Neuronal stem cell (in vitro differentiated cells): ENCODE measurements at places on chromosomes 11 and 22.

GRCh38 chr11:11931461-11932055 is 76.9 kb downstream of the DKK3 start:
- DNase-seq: peak; percentile 14

DNA sequence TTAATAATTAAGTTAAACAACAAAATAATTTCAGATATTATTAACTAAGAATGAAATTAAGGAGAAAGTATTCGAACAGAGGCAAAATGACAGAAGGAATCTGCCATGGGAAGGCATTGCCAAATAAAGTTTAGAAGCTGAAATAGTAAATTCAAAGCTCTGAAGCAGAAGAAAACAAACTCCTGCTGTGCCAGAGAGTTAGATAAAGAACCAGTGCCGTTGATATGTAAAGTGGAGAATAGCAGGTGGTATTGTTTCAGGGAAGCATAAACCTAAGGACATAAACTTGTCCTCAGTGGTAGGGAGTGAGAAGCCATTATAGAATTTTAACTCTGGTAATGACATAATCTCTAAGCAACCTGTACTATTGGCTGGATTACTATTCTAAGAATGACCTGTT is 2.7 kb upstream of the HBG2 start:
- DNase-seq: no peak

- no peak for DNase-seq
Observed at GRCh38 chr11:106714199-106714598, 304.1 kb downstream of the GUCY1A2 start.

DNA sequence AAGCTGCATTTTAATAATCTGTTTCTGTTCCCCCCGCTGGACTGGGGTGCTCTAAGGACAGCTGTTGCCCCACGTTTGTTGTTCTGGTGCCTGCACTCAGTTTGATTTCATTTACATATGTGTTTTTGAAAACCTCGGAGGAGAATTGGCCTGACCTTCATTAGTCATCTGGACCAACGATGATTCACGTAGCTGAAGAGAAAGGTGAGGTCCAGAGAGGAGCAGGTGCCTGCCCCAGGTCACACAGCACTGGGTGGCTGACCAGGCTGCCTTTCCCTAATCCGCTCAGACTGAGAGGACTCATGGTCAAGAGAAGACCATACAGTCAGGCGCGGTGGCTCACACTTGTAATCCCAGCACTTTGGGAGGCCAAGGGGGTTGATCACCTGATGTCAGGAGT is 3.8 kb downstream of the CSDC2 start:
- no peak for DNase-seq

GRCh38 chr11:6703247-6704063 is 20.3 kb upstream of the MRPL17 start:
- peak; percentile 27 for DNase-seq

DNA sequence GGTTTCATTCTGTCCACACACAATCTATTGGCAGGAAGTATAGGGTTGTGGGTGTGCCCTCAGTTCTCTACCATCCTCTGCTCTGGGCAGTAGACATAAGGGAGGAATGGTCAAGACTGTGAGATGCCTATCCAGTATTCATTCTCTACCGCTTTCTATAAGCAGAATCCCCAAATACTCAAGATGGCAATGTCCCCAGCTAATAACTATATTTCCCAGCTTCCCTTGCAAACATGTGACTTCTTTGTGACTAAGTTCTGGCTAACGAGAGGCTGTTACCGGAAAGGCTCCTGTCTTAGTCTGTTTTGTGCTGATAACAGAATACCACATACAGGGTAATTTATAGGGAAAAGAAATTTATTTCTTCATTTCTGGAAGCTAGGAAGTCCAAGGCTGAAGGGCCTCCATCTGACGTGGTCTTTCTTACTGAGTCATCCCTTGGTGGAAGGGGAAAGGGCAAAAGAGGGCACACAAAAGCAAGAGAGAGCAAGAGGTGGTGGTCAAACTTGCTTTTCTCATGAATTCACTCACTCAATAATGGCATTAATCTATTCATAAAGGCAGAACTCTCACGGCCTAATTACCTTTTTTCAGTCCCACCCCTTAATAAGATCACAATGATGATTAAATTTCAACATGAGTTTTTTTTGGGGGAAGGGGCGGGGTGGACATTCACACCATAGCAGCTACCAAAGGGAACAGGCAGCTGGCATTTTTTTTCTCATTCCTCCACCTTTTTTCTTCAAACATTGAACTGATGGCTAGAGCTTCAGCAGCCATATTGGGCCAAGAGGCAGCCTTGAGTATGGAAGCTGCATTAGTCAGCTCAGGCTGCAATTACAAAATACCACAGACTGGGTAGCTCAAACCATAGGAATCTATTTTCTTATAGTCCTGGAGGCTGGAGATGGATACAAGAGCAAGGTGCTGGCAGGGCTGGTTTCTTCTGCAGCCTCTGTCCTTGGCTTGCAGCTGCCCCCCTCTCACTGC is 109.7 kb upstream of the OR9Q1 start:
- DNase-seq: no peak

DNA sequence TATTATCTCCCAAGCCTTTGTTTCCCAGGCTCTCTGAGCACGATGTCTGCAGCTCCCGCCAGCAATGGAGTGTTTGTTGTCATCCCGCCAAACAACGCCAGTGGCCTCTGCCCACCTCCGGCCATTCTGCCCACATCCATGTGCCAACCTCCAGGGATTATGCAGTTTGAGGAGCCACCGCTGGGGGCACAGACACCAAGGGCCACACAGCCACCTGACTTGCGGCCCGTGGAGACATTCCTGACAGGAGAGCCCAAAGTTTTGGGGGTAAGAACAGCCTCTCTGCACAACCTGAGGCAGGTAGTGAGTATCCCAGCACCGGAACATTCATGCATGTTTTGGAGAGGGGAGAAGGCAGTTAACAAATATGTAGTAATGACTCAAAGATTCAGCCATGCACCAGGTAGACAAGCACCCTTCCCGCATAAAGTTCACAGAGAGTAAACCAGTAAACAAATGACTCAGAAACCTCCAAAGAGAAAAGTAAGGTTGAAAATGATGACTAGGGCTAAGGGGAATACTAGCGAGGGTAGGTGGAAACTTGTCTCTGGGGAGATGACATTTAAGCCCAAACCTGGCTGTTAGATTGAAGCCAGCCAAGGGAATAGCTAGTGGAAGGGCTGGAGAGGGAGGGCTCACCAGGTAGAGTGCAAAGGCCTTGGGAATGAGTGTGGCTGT is 7.2 kb downstream of the MS4A15 start:
- no peak for DNase-seq

DNA sequence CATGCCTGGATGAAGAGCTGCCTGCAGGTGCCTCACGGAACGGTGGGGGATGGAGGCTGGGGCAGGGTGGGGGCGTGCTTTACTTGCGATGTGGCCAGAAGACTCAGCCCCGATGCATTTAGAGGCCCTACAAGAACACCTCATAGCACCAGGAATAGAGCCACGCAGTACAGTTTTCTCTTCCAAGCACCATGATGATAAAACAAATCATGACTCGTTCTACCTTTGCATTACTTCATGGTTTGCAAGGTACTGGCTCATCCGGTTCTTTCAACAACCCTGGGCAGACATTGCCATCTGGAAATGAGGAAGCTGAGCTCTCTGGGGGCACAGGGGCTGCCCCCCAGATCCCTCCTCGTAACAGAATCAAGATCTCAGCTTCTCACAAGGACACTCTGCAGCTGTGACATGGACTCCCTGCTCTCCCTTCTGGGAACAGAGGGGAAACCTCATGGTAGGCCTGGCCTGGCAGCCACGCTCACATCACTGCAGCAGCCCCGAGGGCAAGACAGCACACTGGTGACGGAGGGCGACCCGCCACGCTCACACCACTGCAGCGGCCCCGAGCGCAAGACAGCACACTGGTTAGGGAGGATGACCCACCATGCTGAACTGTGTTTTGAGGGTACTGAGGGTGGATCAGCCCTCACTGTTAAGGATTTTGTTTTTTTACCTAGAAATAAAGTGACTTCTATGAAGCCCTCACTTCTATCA is 46.9 kb downstream of the PHF21B start:
- no peak for DNase-seq

DNA sequence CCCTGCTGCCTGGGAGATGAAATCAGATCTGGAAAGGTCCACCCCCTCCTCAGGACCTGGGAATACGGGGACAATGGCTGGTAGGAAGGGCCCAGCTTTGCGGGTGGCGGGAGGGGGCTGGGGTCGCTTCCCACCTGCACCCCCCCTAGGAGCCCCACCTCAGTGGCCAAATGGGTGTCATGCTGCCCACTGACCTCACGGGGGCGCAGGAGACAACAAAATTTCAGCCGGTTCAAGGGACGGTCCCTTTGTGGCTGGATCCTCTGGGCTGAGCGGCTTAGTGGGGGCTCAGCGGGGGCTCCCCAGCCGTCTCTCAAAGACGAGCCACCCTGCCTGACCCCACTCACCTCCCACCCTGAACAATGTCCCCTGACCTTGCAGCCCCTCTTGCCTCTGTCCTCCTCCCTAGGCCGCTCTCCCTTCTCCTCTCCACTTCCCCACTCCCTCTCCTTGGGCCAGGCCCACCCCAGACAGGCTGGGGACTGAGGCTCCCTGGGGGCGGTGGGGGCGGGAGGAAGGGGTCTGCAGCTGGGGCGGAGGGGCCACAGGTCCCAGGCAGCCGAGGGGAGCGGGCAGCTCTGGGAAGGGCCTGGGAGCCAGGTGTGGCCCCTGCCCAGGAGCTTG is 39.3 kb upstream of the H19 start:
- no peak for DNase-seq

GRCh38 chr11:30356391-30356790 is 33.5 kb downstream of the ARL14EP start:
- DNase-seq: no peak

GRCh38 chr11:113475160-113475761 is at the start of gene DRD2:
Gene DRD2 (minus strand): TSS chr11:113475398. CDS start chr11:113424651, 50,747 bp downstream.
- peak; percentile 27 for DNase-seq

DNA sequence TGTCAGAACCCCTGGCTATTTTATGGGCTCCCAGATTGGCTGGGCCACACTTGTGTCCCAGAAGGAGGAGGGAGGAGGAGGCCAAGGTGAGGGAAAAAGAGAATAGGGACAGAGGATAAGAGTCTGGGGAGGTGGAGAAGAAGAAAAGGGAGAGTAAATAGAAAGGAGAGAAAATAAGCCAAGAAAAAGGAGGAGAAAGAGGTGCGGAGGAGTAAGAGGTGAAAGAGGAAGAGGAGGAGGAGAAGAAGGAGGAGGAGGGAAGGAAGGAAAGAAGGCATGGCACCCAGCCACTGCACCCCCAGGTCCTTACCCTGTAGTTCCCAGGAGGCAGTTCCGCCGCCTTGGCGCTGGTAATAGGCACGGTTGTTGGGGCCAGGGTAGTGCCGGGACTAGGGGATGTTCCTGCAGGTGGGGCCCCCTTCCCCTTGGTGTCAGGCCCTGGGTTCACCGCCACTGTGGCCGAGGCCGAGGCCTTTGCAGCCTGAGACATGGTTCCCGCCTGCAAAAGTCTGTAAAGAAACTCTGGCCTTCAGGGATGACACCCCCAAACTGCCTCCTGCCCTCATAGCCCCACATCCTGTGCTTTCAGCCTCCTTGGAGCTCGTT is 1.9 kb downstream of the CRYBB1 start:
- no peak for DNase-seq

GRCh38 chr11:103948187-103948763 is 88.2 kb upstream of the DDI1 start:
- DNase-seq: no peak

GRCh38 chr11:103086461-103086860 is 5.5 kb downstream of the DCUN1D5 start:
- DNase-seq: no peak

DNA sequence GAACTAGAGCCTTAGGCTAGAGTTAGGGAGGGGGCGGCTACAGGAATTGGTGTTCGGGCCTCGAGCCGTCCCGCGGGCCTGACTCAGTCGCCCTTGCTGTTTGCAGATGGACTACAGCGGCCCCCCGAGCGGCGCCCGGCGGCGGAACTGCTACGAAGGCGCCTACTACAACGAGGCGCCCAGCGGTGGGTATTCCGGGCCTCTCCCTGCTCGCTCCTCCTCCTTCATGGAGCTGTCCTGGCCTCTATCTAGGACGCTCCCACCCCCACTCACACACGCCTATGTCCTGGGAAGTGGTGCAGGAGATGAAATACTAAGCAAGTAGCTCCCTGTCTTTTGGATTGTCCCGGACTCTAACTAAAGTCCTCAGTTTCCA is 1.4 kb downstream of the MYOD1 start:
- DNase-seq: no peak

- DNase-seq: no peak
Observed at GRCh38 chr11:17379383-17380180, 8.9 kb downstream of the KCNJ11 start.

DNA sequence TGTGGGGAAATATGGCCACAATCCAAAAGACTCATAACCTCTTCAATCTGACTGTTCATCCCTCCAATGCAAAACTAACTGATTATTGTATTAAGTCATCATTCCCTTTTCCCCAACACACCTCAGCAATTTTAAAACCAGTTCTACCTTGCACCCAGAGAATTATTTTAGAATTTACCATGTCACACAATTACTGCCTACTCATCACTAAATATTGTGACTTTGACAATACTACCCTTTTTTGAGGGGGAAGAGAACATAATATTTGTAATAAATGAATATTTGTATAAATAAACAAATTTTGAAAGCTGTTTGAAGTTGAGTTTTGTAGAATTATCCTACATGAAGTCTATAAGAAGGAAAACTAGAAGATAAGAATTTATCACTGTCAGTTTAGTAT is 28.2 kb upstream of the CALCB start:
- no peak for DNase-seq

DNA sequence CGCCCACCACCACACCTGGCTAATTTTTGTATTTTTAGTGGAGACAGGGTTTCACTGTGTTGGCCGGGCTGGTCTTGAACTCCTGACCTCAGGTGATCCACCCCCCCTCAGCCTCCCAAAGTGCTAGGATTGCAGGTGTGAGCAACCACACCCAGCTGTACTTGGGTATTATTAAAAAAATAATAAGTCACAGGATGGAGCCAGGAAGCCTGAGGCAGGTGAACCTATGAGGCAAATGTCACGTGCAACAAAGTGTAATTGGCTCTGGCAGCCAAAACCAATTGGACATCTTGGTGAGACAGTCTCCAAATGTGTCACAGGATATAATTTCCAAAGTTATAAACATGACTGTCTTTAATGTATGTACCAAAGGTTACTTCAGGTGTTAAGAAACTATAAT is 24.0 kb upstream of the MALAT1 start:
- DNase-seq: no peak

GRCh38 chr22:45996241-45997076 is 19.5 kb upstream of the WNT7B start:
- DNase-seq: no peak

DNA sequence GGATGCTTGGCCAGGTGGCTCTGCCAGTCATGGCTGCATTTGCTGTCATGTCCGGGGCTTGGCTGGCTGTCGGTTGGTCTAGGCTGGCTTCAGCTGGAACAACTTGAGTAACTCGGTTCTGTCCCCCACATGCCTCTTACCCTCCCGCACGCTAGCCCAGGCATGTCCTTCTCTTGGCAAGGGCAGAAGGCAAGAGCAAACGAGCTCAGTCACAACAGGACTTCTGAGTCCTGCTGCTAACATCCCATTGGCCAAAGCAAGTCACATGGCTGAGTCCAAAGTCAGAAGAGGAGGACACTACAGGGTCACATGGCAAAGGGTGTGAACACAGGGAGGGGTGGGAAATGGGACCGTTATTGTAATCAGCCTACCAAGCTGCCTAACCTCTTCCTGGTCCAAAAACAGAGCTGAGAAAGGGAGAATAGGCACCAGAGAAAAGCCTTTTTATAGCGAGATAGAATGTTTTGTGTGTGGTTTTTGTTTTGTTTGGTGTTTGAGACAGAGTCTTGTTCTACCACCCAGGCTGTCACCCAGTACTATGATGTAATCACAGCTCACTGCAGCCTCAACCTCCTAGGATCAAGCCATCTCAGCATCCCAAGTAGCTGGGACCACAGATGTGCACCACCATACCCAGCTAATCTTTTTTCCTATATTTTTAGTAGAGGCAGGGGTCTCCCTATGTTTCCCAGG is 81.9 kb downstream of the MN1 start:
- DNase-seq: no peak

- DNase-seq: no peak
Observed at GRCh38 chr22:19480173-19480568, 451 bp downstream of the CDC45 start.
